ENCODE measurements at places on chromosomes 1 and 21.

DNA sequence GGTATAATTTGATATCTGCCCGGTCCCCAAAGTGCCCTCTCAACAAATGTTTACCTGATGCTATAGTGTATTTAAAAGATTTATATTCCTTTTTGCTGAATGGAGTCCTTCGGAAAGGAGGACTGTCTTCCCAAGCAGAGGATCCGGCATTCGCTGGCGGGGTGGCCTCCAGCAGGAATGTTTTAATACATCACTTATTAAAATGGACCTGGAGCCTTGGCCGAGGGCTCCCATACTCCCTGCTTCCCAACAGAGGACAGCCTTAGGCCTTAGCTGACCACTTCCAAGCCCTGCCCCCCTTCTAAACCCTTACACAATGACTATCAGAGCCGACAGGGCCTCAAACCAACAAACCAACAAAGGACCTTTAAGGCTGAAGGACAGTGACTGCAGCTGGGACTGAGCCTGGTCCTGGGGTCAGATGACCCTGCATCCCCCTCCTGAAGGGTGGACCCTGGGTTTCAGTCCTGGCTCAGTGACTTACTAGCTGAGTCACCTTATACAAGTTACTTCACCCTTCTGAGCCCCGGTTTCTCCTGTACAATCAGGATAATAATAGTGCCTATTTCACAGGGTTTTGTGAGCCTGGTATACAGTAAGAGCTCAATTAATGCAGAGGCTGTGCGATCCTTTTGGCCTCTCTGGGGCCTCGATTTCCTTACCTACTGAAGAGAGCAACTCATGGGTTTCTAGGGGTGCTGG, 5.6 kb downstream of the CAMK2N1 start:
- DNase-seq: no peak

DNA sequence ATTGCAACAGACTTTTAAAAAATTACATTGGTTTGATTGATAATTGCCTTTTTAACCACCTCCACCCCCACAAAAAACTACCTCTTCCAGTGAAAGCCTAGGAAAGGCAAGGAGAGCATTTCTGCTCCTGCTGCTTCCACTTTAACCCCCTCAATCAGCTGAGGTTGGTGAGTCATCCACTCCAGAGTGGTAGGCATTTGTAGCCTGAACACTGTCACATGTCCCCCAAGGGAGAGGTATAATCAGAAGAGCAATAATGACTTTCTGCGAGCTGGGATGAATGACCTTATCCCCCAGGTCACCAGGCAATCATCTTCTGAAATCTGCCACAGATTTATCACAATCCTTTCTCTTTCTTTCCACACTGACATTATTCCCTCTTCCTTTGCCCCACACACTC, 126.6 kb upstream of the CAMK1G start:
- no peak for DNase-seq

DNA sequence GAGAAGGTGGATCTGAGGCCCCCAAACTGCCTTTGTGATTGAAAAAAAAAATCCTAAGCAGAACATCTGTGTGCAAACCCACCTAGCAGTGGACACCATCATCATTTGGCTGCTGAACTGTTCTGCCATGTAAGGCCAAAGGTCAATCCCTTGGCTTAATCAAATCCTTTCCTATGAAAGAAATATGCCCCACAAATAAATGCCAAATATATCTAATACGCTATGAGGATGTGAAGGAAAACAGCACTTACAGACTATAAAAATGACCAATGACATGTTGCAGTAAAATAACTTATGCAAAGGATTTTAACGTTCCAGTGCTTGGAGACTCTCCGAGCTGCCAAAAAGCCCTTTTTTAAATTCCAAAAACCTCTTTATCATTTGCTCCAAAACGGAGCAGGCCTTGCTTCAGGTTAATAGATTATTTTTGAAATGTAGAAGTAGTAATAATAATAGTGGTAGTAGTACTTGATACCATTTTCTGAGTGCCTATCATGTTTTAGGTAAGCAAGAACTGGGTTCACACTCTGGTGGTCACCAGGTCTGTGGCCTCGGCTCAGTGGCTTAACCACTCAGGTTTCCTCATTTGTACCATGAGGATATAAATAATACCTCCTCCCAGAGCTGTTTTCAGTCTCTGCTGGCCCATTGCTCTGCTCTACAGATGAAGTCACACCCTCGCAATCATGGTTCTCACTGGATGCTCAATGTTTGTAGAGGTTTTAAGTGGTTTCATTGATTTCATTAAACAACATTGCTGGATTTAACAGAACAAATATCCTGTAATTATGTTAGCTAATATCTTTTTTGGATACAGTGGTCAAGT, 47.9 kb upstream of the EDEM3 start:
- no peak for DNase-seq

DNA sequence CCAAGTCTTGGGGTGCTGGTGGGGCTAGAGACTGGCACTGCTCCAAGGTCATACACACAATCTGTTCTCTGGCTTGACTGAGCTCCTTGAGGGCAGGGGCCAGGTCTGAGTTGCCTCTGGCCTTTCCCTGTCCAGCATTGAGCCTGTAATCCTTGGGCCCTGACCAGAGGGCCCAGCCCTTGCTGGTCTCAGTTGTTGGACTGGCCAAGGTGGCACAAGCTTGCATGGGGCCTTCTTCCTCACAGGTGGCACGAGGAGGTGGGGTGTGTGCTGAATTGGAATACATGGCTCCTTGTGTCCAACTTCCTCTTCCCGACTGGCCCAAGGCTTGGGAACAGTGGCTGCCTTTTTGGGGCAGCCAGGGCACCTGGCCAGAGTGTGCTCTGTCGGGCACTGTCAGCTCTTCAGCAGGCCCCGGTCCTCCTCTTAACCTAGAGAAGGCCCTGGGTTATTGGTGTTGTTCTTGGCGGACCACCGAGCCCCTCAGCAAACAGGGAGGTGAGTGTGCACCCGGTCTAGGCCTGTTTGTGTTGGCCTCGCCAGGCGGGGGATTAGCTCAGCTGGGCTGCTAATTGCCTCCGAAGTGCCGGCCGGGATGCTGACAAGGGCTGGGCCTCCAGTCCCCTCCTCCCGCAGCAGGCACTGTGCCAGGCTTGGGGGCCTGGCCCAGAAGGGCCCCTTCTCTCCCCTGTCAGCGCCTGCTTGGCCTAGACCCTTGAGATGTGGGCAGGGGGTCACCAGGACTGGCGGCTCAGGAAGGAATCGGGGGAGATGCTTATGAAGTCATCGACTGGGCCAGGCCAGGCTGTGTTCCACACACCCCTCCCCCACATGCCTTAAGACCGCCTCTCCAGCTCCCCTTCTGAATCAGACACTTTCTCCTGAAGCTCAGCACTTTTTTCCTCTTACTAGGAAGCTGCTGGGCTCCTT, 28.5 kb downstream of the WNT4 start:
- DNase-seq: no peak

- DNase-seq: no peak
These were observed 42.8 kb upstream of the ENAH start for GRCh38 chr1:225695578-225696337.

GRCh38 chr1:243217349-243217748, 37.7 kb downstream of the CEP170 start:
- no peak for DNase-seq

- no peak for DNase-seq
These were observed 416.3 kb upstream of the USP24 start for GRCh38 chr1:55631509-55631908.

DNA sequence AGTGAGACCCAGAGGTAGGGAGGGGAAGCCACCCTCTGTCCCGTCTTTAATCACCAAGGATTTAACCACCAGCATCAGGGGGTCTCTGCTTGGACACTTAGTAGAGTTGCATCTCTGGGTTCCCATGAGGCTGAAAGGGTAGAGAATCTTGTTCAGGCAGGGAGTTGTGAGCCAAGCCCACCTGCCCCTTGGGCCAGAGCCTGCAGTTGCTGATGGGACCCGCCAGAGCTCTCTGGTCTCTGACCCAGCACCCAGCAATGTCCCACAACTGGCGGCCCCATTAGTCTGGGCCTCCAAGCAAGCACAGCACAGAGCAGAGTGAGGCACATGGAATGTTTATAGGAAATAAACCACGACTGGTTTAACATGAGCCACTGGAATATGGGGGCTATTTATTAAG, 166.3 kb downstream of the TRIM33 start:
- DNase-seq: no peak

DNA sequence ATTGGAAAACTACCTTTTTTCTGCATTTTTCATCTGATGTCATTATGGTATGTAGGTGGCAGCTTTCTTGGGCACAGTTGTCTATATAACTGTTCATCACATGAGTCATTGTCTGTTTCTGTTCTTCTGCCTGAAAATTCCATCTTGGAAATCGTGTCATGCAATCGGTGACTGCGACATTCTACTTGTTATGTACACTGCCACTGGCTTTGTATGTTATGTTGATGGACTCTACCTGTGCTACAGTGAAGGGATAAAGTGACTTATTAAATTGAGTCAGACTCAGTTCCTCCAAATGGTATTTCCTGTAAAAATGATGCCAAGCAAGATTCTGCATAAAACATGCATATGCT, 8.6 kb downstream of the SMAP2 start:
- no peak for DNase-seq

GRCh38 chr1:14852291-14852690, 253.8 kb downstream of the KAZN start:
- no peak for DNase-seq

DNA sequence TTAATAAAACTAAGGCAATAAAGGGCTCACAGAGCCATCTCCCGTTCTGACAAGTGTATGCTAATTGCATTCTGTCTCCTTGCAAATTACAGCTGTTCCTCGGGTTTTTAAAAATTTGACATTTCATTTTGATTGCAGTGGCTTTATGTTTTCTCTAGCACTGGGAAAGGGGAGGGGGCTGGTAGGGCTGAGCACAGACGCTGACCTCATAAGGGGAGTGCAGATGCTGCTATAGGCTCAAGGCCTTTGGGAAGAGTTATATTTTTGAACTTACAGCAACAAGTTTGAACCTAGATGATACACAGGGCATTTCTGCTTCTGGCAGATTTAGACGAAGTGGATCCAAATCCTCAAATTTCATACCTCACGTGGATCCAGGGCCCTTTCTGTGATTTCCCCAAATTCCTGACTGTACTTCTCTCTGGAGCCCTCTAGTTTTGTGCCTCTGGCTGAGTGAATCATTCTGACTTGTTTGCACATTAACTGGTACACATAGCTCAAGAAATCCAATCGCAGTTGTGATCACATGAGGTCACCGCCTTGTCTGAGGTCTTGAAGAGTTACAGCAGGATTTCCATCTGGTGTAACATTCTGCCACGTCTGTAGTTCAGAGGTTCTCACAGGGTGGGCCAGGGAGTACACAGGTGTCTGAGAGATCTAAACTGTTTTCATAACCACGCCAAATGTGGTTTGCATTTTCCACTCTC, 230.3 kb downstream of the C1orf94 start:
- DNase-seq: no peak

GRCh38 chr1:19640363-19641316, 3.5 kb upstream of the NBL1 start:
- DNase-seq: no peak

- DNase-seq: peak; percentile 23
These were observed 16.6 kb upstream of the CACYBP start for GRCh38 chr1:174982971-174983689.

- DNase-seq: no peak
These were observed 313.8 kb downstream of the TGFB2 start for GRCh38 chr1:218658899-218659298.

GRCh38 chr1:111878649-111879048, 110.8 kb downstream of the KCND3 start:
- no peak for DNase-seq

DNA sequence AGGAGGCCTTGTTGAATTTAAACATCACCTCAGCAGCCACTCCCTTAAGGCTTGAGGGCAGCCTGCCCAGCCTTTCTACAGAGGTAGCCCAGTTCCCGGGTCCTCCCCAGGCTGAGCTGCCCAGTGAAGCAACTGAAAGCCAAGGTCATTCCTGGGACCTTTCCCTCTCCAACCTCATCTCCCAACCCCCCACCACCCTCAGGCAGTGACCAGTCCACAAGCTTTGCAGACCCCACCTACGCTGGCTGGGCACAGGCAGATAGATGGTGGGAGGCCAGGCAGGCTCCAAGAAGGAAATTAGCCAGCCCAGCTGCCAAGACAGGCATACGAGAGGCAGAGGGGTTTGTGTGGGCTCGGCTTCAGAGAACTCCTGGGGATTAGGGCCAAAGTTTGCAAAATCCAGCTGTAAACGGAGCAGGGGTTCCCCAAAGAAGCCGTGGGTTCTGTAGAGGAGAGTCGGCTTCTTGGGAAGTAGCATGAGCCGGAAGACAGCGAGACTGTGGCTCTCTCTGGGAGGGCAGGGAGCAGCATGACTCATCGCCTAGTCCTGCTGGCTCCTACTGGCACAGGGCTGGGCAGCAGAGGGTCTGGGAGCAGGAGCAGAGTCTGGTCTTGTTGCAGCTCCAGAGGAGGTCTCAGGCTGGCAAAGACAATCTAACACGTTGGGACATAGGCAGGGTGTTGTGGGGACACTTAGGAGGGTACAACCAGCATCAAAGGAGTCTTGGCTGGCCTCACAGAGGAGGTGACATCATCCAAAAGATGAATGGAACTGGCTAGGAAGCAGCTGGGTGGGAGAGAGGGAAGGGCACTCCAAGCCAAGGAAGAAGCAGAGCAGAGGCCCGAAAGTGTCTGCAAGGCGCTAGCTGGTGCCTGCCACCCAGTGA, 2.8 kb upstream of the ZC3H12A start:
- no peak for DNase-seq

DNA sequence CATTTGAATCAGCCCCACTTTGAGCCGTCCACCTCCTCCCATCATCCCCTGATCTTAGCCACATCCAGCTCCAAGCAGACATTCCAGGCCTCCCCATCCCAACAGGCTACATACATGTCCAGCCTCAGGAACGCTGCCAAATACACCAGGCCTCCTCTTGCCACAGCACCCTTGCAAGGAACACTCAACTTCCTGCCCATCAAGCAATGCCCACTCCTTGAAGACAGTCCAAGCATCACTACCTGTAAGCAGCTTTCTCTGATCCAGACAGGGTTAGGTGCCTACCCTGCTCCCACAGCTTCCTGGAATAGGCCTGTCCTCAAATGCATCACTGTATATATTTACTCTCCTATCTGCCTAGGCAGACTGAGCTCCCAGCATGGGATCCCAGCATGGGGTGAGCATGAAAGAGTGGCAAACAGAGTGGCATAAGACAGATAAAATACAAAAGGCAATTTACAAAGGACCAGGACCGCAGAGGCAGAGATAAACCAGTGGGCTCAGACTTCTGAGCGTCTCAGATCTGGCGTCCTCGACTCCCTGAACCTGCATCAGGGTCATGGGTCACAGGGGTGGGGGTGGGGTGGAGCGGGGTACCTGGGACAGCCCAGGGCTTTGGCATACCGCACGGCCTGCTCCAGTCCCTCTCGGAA, 816 bp downstream of the HYI start:
- no peak for DNase-seq
